ENCODE measurements at places on chromosomes 11 and 22. TPM values are rescaled to one million over a fixed set of nuclear protein-coding genes. Genes with fewer than 3 reads are reported as not detected.

DNA sequence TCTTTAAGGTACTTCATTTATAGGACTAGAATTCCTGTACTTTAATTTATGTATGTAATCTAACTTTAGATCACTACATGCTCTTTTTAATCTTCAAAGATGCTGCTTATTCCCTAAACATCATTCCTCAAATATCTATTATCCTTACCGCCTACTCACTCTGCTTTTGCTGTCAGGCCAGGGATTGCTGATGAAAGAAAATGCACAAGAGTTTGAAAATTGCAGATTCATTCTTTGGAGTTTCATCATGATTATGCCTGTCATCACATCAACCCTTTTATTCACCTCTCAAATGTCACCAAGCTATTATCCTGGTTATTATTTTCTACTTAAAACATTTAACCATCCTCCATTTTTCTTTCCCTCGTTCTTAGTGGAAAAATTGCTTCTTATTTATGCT, 802.7 kb downstream of the METTL15 start:
- no peak overlapping the region for H3K4me3 ChIP-seq
- DNase-seq = no peak
- no peaks in the 10 kb centered on the region for H3K4me1 ChIP-seq
- no peak overlapping the region for H3K27ac ChIP-seq

GRCh38 chr11:47705721-47706120, 9.4 kb downstream of the AGBL2 start:
- no peak overlapping the region for H3K4me3 ChIP-seq
- no peaks in the 10 kb centered on the region for H3K36me3 ChIP-seq
- no peak overlapping the region for H3K27ac ChIP-seq
- no peaks in the 10 kb centered on the region for H3K4me1 ChIP-seq
- DNase-seq = no peak

DNA sequence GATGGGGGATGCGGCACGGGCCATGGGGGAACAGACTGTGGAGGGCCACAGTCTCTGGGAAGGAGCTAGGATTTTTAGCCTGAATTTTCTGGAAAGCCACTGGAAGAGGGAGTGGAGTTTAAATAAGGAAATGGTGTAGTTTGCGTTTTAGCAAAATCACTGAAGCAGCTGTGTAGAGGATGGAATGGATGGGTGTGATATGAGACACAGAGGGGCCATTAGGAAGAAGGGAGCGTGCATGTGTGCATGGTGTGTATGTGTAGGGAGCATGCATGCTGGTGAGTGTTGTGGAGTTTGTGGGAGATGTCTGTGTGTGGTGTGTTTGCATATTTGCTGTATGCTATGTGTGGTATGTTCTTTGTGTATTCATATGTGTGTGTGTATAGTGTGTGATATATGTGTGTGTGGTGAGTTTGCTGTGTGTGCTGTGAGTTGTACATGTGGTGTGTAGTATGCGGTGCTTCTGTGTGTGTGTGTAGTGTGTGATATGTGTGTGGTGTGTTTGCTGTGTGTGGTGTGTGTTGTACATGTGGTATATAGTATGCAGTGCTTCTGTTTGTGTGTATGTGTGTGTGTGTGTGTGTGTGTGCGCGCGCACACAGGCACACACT, 67.6 kb downstream of the FBXO7 start:
- H3K27me3 ChIP-seq = no peaks in the 10 kb centered on the region
- no peak overlapping the region for H3K27ac ChIP-seq
- peaks cover 7% of the 10 kb centered on the region for H3K4me1 ChIP-seq
- H3K4me3 ChIP-seq = no peak overlapping the region
- no peaks in the 10 kb centered on the region for H3K36me3 ChIP-seq

DNA sequence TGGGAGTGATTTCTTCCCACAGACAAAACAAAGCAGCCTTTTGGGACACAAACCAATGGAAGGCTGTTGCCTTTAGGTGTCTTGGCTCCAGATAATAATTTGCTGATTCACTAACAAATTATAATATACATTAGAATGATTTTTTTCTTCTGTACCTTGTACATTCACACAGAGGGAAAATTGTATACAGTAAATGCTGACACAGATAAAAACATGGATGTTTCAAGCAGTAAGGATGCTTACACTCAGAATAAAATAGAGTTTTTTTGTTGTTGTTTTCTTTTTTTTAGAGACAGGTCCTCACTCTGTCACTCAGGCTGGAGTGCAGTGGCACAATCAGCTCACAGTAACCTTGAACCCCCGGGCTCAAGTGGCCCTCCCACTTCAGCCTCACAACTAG, 109.2 kb upstream of the TRPC6 start:
- H3K27me3 ChIP-seq = no peaks in the 10 kb centered on the region
- no peak overlapping the region for H3K27ac ChIP-seq
- H3K4me1 ChIP-seq = no peaks in the 10 kb centered on the region
- no peak overlapping the region for H3K4me3 ChIP-seq

- DNase-seq = peak; percentile 51
- peaks cover 30% of the 10 kb centered on the region for H3K4me1 ChIP-seq
- H3K36me3 ChIP-seq = no peaks in the 10 kb centered on the region
- H3K27ac ChIP-seq = peak overlapping the region; percentile 27
- H3K27me3 ChIP-seq = no peaks in the 10 kb centered on the region
Observed at GRCh38 chr11:68342459-68343158, 30.2 kb downstream of the LRP5 start.

DNA sequence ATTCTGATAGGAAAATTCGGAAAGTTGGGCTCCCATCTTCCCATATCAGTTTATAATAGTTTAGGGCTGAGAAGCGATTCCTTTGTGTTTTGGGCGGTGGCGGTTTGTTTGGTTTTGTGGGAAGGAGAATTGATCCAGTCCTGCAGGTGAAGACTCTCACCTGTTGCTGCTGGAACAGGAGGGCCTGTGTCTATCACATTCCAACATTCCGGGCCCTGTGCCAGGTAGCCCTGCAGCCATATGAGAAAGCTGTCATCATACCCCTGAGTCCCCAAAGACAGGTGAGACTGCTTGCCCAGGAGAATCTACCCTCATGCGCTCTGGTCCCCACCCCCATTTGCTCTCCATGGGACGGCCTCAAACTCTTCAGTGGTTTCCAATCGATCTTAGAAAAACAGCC, 62.1 kb downstream of the TRAF6 start:
- peaks cover 23% of the 10 kb centered on the region for H3K4me1 ChIP-seq
- H3K27ac ChIP-seq = no peak overlapping the region
- no peak overlapping the region for H3K4me3 ChIP-seq
- DNase-seq = no peak

- no peak for DNase-seq
- H3K4me3 ChIP-seq = no peak overlapping the region
- peaks cover 8% of the 10 kb centered on the region for H3K4me1 ChIP-seq
- no peak overlapping the region for H3K27ac ChIP-seq
Observed at GRCh38 chr11:96126917-96127595, 203.1 kb upstream of the MTMR2 start.

GRCh38 chr11:10654811-10655150, 38.8 kb downstream of the IRAG1 start:
- no peak for DNase-seq
- peaks cover 5% of the 10 kb centered on the region for H3K4me1 ChIP-seq
- no peaks in the 10 kb centered on the region for H3K27me3 ChIP-seq
- H3K36me3 ChIP-seq = no peaks in the 10 kb centered on the region
- no peak overlapping the region for H3K27ac ChIP-seq
- H3K4me3 ChIP-seq = no peak overlapping the region

- no peaks in the 10 kb centered on the region for H3K27me3 ChIP-seq
- H3K27ac ChIP-seq = no peak overlapping the region
- no peak overlapping the region for H3K4me3 ChIP-seq
- no peaks in the 10 kb centered on the region for H3K36me3 ChIP-seq
- DNase-seq = no peak
Observed at GRCh38 chr11:46726206-46726862, 7.3 kb downstream of the F2 start.

DNA sequence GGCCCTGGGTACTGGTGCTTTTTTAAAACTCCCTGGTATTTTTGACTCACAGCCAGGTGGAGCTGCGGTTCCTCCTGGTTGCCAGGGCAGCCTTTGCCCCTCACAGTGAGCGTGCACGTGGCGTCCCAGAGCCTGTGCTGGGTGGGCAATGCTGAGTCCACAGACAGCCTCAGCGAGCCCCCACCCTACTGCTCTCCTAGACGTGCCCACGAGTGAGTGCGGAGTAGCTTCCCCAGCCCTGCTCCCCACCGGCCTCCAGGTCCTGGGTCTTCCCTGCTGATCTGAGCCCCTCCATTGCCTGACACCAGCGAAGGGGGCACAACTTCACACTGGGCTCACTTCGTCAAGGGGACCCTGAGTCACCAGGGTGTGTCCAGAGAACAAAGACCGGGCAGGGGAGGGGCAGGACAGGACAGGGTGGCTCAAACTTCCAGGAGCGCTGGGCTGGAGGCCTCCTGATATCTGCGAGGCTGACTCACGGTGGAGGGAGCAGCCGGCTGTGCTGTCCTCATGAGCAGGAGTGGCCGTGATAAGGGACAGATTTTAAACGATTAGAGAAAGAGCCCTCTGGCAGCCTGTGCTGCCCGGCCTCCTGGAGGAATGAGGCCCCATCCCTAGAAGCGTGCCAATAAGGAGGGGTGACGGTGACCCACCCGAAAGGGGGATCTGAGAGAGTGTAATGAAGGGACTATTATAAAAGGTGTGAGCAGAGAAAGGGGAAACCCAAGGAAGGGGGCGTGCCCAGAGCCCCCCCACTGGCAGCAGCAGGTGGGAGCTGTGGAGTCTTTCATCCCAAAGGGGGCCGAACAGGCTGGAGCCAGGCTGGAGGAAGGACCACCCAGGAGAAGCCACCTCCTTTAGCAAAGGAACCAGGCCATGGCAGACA, 129.3 kb upstream of the FGF3 start:
- H3K4me1 ChIP-seq = peaks cover 9% of the 10 kb centered on the region
- H3K27ac ChIP-seq = no peak overlapping the region
- no peaks in the 10 kb centered on the region for H3K36me3 ChIP-seq
- DNase-seq = peak; percentile 42

GRCh38 chr11:21710809-21711208, 482.1 kb upstream of the ANO5 start:
- no peaks in the 10 kb centered on the region for H3K4me1 ChIP-seq
- no peak overlapping the region for H3K4me3 ChIP-seq
- no peak overlapping the region for H3K27ac ChIP-seq
- no peaks in the 10 kb centered on the region for H3K36me3 ChIP-seq
- no peaks in the 10 kb centered on the region for H3K27me3 ChIP-seq

GRCh38 chr11:17244046-17244445, 32.5 kb upstream of the NUCB2 start:
- no peaks in the 10 kb centered on the region for H3K4me1 ChIP-seq
- H3K27ac ChIP-seq = no peak overlapping the region
- H3K27me3 ChIP-seq = no peaks in the 10 kb centered on the region
- DNase-seq = no peak

DNA sequence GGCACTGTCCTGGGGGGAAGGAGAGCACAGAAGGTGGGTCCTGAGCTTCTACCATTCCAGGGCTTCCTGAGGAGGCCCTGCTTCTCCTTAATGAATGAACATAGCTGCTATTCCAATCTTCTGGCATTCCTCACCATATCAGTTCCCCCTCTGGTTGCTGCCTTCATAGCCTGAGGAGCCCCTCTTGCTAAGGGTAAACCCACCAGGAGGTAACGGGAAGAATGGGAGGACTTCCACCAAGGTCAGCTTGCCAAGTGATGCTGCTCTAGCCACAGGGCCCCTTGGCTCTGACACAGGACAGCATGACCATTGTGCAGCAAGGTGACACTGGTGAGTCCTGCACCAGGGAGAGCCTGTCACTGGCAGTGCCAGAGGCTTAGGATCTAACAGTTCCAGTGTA, 1022.5 kb downstream of the TBC1D22A start:
- no peak overlapping the region for H3K27ac ChIP-seq
- H3K4me3 ChIP-seq = no peak overlapping the region
- H3K36me3 ChIP-seq = no peaks in the 10 kb centered on the region
- no peaks in the 10 kb centered on the region for H3K4me1 ChIP-seq
- H3K27me3 ChIP-seq = no peaks in the 10 kb centered on the region

- H3K27me3 ChIP-seq = no peaks in the 10 kb centered on the region
- H3K27ac ChIP-seq = no peak overlapping the region
- H3K4me3 ChIP-seq = no peak overlapping the region
- DNase-seq = no peak
- no peaks in the 10 kb centered on the region for H3K36me3 ChIP-seq
- peaks cover 14% of the 10 kb centered on the region for H3K4me1 ChIP-seq
Observed at GRCh38 chr11:907668-908067, 2.9 kb downstream of the CHID1 start.

- no peak overlapping the region for H3K27ac ChIP-seq
- H3K4me3 ChIP-seq = no peak overlapping the region
- no peaks in the 10 kb centered on the region for H3K36me3 ChIP-seq
- no peaks in the 10 kb centered on the region for H3K27me3 ChIP-seq
- no peak for DNase-seq
- H3K4me1 ChIP-seq = no peaks in the 10 kb centered on the region
Observed at GRCh38 chr11:71491531-71491930, 35.5 kb upstream of the KRTAP5-7 start.

GRCh38 chr11:77359481-77359880, 58.0 kb upstream of the GDPD4 start:
- H3K4me1 ChIP-seq = no peaks in the 10 kb centered on the region
- no peaks in the 10 kb centered on the region for H3K36me3 ChIP-seq
- no peak overlapping the region for H3K27ac ChIP-seq
- no peak overlapping the region for H3K4me3 ChIP-seq
- no peaks in the 10 kb centered on the region for H3K27me3 ChIP-seq

- no peak overlapping the region for H3K27ac ChIP-seq
- DNase-seq = no peak
- peaks cover 5% of the 10 kb centered on the region for H3K4me1 ChIP-seq
- H3K4me3 ChIP-seq = no peak overlapping the region
Observed at GRCh38 chr11:2793701-2794045, 91.9 kb downstream of the CDKN1C start.

DNA sequence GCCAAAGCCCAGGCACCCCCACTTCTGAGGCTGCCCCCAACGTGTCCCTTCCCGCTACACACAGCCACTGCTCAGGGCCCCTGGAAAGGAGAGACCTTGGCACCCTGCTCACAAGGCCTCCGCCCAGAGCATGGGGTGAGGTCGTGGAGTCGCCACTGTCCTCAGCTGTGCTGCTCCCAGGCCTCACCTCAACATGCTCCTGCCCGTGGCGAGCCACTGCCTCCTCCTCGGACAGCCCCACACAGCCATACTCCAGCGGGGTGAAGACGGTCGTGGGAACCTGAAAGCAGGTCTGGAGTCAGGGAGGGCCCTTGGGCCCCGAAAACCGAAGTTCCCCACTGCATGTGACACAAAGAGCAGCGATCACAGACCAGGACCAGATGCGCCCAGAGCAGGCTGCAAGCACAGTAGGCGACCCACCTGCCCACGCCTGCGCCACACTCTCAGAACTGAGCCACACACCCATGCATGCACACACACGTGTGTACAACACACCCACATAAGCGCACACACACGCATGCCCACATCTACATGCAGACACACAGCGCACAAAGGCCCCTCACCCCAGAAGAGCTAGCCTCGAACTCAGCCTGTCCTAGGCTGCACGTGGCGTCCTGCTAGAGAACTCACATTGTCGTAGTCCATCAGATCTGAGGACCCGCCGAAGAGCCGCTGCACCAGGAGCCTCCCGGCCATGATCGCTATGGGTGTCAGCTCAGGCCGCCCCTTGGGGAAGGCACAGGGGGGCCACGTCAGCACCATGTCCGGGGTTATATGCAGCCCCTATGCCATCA, 25.5 kb upstream of the GNB1L start:
- H3K36me3 ChIP-seq = no peaks in the 10 kb centered on the region
- H3K27ac ChIP-seq = no peak overlapping the region
- H3K4me1 ChIP-seq = peaks cover 22% of the 10 kb centered on the region
- peaks cover 10% of the 10 kb centered on the region for H3K27me3 ChIP-seq
- DNase-seq = no peak
- H3K4me3 ChIP-seq = no peak overlapping the region

Gene C11orf86
- not detected for total RNA-seq

Gene BRSK2
- total RNA-seq = 8.2 TPM

Gene HIC2
- total RNA-seq = 30.2 TPM

Gene AIFM3
- 4.3 TPM for total RNA-seq

Gene UBQLN3
- 0.37 TPM for total RNA-seq

Gene NADSYN1
- 40.0 TPM for total RNA-seq

Measured in neural progenitor cell (in vitro differentiated cells).